Activated CD4-positive, alpha-beta T cell treated with anti-CD3 and anti-CD28 coated beads, Interleukin-10, Interleukin-2, amounts not matched to agents 100 ng/mL and 50 ng/mL, durations not matched to agents 16 hours and 8 hours (primary cell): ENCODE measurements at places on chromosomes 7 and 10.

GRCh38 chr7:143177374-143178119, 5.7 kb upstream of the TAS2R39 start:
- no peak for DNase-seq

- DNase-seq = no peak
These were observed 34.4 kb upstream of the DYNC1I1 start for GRCh38 chr7:95737828-95738505.

DNA sequence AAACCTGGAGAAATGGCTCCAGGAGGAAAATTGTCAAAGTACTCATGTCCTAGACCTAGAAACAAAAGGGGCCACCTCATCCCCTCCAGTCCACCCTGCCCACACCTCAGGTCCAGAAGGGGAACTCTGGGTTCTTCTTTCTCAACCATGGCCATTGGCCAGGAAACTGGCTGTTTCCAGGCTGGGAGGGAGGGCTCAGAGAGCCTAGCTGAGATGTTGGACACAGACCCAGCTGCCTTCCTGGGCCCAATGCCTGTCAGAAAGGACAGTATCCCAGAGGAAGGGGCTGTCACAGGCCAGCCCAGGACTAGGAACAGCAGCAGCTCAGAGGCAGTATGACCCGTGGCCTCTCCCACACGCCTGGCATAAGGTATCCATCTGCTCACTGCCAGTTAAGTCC, 9.6 kb downstream of the GRID1 start:
- no peak for DNase-seq

GRCh38 chr7:36535866-36536664, 146.4 kb downstream of the ANLN start:
- DNase-seq = no peak
